Stimulated activated CD8-positive, alpha-beta memory T cell treated with anti-CD3 and anti-CD28 coated beads, Interleukin-7, amount 100 ng/mL, for 48 hours (primary cell): ENCODE measurements at places on chromosomes 3 and 15.

DNA sequence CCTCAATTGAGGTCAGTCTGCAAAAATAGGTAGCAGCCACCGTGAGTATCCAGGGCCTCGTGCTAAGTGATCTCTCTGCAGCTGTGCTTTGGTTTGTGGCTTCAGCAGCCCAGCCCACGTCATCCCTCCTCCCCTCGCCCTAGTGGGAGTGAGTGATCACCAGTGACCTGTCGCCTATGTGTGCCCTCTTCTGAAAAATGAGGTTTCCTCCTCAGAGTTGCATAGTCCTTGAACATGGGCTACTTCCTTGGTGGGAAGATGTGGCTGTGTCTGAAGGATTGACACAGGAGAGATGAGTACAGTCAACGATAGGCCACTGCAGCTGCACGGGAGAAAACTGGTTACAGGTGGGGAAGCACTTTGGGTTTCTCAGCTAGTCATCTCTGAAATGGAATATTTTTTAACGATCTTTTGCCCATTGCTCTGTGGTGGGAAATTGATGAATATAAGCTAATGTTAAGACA, 144.8 kb upstream of the BHLHE40 start:
- peak; percentile 84 for DNase-seq

- no peak for DNase-seq
Measured at GRCh38 chr3:15010664-15011063, 54.5 kb downstream of the MRPS25 start.

DNA sequence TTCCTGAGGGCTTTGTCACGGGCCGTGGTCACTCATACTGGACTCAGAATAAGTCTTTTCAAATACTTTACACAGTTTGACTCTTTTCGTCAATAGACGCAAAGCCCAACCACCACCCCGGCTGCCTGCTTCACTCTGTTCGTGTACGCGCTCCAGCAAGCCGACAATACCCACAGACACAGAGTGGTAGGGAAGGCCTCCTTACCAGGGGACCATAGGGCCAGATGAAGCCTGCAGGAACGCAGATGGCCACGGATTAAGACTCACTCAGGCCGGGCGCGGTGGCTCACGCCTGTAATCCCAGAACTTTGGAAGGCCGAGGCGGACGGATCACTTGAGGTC, 29.7 kb downstream of the EFCAB12 start:
- DNase-seq: no peak

DNA sequence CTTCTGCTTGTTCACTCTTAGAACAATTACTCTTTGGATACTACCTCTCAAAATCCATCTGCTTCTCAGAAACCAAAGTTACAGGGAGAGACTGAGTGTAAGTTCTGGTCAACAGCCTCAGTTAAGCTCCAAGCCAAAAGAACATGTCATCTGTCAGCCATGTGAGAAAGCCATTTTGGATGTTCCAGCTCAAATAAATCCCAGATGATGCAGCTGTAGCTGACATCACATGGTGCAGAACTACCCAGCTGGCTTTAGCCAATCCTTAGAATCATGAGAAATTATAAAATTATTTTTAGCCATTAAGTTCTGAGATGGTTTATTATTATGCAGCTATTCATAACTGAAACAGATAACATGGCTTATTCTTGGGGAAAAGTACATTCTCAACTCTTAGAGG, 696.0 kb downstream of the ZNF385D start:
- no peak for DNase-seq

- no peak for DNase-seq
Measured at GRCh38 chr15:62765916-62766315, 276.6 kb upstream of the TPM1 start.

DNA sequence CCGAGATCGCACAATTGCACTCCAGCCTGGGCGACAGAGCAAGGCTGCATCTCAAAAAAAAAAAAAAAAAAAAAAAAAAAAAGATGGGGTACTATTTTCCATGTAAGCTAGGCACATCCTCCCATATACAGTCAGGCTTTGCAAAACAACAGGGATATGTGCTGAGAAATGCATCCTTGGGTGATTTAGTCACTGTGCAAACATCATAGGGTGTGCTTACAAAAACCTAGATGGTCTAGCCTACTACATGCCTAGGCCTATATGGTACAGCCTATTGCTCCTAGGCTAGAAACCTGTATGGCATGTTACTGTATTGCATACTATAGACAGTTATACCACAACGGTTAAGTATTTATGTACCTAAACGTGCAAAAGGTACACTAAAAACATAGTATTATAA, 75.0 kb downstream of the TTBK2 start:
- DNase-seq: no peak

DNA sequence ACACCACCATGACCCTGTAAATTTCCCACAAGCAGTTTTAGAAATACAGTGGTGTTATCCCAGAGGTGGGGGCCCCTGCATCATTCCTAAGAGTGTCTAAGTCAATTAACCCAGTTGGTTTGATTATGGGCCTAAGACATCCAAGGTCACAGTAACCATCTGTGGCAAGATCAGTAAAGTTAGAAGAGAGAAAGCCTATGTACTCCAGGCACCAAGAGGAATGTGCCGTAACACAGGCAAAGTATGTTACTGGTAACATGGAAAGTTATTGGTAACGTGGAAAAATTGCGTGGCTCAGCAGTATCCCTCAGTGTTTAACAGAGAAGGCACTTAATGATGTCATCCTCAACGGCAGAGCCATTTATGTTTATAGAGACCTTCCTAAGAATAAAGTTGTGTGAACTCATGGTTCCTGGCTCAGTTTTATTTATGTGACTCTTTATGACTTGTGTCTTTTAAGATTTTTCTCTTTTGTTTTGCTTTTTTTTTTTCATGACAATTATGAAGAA, 144.1 kb upstream of the RASGRP1 start:
- no peak for DNase-seq

GRCh38 chr3:143565951-143566350, 282.3 kb downstream of the SLC9A9 start:
- DNase-seq: no peak

- no peak for DNase-seq
Measured at GRCh38 chr15:55282284-55282833, 7.3 kb downstream of the RAB27A start.

DNA sequence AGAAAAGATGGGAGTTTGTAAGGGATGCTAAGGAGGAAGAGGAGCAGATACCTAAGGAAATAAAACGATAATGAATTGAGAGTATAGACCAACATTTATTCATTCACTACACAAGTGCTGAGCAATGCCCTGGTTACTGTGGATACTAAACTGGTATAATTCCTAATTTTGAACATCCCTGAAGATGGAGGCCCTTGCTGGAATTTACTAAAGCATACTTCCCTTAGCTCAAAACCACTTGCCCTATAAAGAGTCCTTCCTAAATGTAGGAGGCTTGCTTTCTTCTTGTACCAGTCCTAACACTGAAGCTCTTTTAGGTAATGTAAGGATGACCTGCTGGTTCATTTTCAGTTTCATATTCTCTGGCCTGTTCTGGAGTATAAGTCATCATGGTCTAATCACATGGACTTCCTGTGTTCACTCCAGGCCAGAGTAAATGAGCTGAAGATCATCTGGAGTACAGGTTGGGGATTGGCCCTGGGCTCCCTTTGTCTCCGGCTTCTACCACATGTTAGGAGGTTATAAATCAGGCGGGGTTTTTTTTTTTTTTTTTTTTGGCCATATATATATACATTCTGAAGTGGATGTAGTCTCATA, 40.1 kb upstream of the MTMR10 start:
- DNase-seq: no peak

DNA sequence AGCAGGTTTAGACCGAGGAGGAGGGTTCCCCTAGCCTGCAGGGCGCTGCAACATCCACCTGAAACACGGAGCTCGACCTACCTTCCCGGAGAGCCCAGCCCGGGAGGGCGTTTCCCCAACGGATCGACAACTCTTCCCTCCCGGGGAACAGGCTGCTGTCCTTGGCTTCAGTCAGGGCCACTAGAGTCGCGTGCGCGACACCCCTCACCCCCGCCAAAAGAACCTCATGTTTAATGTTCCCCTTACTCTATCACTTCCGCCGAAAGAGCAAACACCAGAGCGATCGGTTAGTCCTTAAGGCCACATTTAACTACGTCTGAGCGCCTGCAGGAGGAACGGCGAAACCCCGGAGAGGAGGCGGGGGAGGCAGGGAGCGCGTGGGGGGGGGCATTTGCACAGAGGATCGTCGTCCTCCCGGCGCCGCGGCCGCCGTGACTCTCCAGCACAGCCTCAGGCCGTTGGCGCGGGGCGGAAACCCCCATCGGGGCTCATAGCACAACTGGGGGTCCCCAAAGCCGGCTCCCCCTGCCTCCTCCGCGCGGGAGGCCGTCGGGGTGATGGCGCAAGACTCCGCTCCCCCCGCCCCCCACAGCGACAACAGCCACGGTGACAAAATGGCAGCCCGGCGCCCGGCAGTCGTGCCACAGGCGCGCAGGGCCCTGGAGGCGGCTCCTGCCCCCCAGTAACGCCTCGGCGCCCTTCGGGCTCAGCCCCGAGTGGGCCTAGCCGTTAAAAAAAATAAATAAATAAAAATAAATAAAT, 3.2 kb downstream of the ANP32A start:
- DNase-seq: peak; percentile 57

GRCh38 chr3:47902746-47903145, 99.8 kb downstream of the DHX30 start:
- DNase-seq: no peak

DNA sequence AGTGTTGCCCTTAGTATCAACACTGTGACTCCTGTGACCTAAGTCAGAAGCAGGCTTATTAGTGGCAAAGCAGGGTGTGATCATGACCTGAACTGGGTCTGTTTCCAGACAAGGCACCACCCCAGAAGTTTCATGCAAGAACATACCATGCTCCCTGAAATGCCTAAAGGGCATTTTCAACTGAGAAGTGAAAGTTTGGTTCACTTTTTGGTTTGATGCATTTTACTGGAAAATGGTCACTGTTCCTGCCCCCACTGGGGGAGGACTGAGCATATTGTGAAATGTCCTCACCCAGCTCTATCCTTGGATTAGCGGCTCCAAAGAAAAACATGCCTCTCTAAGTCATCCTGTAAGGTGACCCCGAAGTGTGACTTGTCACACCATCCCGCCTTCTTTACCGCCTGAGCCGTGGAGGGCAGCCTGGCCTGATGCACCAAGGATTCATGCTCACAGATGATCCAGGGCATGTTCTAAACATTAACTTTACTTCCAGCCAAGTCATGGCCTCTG, 3.1 kb upstream of the FAM240A start:
- no peak for DNase-seq

DNA sequence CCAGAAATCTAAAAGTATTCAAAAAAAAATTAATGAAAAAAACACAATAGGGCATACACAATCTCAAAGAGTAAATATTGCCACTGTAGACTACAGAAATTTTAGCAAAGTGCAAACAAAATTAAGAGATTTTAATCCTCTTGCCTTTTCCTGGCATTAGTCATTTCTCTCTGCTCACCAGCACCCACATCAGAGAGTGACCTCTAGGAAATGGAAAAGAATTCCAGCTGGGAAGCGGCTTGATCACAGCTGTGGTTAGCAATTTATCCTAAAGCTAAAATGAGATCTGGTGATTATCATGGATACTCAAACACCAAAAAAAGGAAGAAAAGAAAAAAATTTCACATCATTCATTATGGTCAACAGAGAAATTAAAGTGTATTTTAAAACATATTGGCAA, 7.5 kb downstream of the CSNK1G1 start:
- no peak for DNase-seq

DNA sequence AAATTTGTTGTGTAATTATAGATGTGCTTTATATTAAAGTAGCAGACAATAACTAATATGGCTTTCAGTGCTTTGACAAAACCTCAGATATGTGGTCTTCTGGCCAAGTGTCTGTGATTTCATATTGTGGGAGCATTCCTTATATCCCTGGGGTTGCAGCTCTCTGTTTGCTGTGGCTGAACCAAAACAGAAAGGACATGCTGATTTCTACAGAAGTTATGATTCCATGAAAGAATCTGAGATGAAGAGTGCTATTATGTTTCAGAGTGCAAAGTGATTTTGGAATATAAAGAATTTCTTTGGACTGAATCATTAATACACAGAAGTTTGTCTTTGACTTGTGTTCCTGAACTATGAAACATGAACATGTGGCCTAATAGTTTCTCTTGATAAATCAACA, 36.5 kb downstream of the CDV3 start:
- no peak for DNase-seq

GRCh38 chr3:123449997-123450604, 1.2 kb upstream of the ADCY5 start:
- DNase-seq: no peak

- no peak for DNase-seq
Measured at GRCh38 chr3:87227835-87228144, 681 bp downstream of the CHMP2B start.

- DNase-seq: no peak
Measured at GRCh38 chr3:16063603-16064002, 110.9 kb upstream of the GALNT15 start.

- no peak for DNase-seq
Measured at GRCh38 chr15:91237445-91237844, 137.4 kb downstream of the SV2B start.

GRCh38 chr15:63509955-63510940, 5.9 kb downstream of the USP3 start:
- no peak for DNase-seq

- DNase-seq: no peak
Measured at GRCh38 chr3:182486463-182486862, 306.8 kb upstream of the ATP11B start.

GRCh38 chr15:60557191-60557618, 78.3 kb upstream of the ICE2 start:
- DNase-seq: no peak

DNA sequence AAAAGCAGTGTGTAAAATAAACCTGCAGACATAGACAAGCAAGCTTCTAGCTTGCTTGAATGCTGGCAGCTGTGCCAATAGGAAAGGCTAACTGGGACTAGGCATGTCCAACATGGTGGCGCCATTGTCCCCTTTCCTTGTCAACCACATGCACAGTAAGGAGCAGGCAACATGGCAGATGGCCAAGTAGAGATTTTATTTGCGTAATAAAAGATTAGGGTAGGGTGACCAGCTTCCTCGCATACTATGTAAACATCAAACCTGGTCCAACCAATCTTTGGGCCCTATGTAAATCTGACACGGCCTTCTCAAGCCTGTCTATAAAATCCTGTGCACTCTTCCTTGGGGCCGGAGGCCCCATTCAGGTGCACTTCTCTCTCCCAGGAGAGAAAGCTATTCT, 575.4 kb upstream of the GOLIM4 start:
- no peak for DNase-seq

GRCh38 chr3:43181202-43181821, 75.4 kb upstream of the POMGNT2 start:
- peak; percentile 51 for DNase-seq

DNA sequence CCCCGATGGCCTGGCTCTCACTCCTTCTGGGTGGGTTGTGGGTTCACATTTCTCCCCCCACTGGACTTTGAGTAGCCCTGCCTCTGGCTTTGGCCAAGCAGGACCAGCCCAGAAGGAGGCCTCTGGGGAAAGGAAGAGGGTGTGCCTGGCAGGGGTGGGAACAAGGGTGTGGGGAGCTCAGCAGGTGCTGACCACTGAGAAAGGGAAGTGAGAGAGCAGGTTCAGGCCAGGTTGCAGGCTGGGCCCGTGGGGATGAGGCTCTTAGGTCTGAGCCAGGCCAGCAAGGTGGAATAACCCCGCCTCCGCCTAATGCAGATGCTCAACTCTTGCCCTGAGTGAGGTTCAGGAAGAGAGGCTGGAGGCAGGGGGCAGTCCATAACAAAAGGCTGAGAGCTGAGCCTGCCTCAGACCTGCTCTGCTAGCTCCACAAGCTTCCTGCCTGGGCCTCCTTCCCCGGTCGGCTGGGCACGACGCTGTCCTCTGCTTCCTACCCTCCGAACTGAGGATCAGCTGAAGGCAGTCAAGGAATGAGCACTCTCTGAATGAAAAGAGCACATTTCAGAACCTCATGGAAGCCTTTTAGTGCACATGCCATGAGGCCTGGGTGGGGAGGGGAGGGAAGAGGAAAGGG, 82.7 kb downstream of the TLE3 start:
- no peak for DNase-seq

GRCh38 chr3:41997702-41998550, 36.0 kb upstream of the ULK4 start:
- DNase-seq: no peak
